ENCODE measurements at places on chromosomes 11 and 22.

DNA sequence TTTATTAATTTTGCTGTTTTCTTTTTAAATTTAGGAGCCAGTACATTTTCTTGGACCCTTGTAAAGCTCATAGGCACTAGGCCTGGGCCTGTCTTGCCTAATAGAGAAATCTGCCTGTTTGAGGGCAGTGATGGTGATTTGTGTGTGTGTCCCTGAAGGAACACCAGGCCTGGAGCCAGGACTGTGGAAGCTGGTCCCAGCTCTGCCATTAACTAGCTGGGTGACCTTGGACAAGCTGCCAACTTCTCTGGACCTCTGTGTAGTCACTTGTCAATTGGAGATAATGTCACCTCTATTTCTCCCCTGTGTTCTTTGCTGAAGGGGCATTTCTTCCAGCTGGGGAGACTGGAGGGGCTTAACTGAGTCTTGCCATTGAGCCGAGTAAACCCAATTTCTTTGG is 16.0 kb upstream of the FTH1 start:
- H3K4me3 ChIP-seq, result no peak overlapping the region
- H3K36me3 ChIP-seq, result peaks cover 10% of the 10 kb centered on the region
- no peak overlapping the region for H3K27ac ChIP-seq
- no peaks in the 10 kb centered on the region for H3K4me1 ChIP-seq

- DNase-seq, result peak; percentile 61
- H3K27me3 ChIP-seq, result no peaks in the 10 kb centered on the region
- peaks cover 71% of the 10 kb centered on the region for H3K4me1 ChIP-seq
Measured at GRCh38 chr22:36383110-36383581, 4.6 kb downstream of the MYH9 start.

GRCh38 chr11:12865863-12866595 is 143.1 kb upstream of the RASSF10 start:
- peaks cover 53% of the 10 kb centered on the region for H3K27me3 ChIP-seq
- no peaks in the 10 kb centered on the region for H3K36me3 ChIP-seq
- no peak for DNase-seq
- no peak overlapping the region for H3K27ac ChIP-seq

GRCh38 chr11:77080643-77081210 is 14.0 kb downstream of the CAPN5 start:
- no peaks in the 10 kb centered on the region for H3K36me3 ChIP-seq
- no peak for DNase-seq
- H3K27ac ChIP-seq, result no peak overlapping the region
- no peaks in the 10 kb centered on the region for H3K27me3 ChIP-seq

GRCh38 chr11:69368119-69368880 is 74.3 kb downstream of the MYEOV start:
- H3K4me3 ChIP-seq, result no peak overlapping the region
- no peak for DNase-seq
- no peaks in the 10 kb centered on the region for H3K36me3 ChIP-seq

- DNase-seq, result no peak
- H3K27ac ChIP-seq, result no peak overlapping the region
- no peaks in the 10 kb centered on the region for H3K27me3 ChIP-seq
- H3K36me3 ChIP-seq, result no peaks in the 10 kb centered on the region
- no peaks in the 10 kb centered on the region for H3K4me1 ChIP-seq
Measured at GRCh38 chr11:117759305-117759704, 37.7 kb downstream of the DSCAML1 start.

- no peak overlapping the region for H3K4me3 ChIP-seq
- no peaks in the 10 kb centered on the region for H3K27me3 ChIP-seq
- peak overlapping the region; percentile 27 for H3K27ac ChIP-seq
- peaks cover 79% of the 10 kb centered on the region for H3K4me1 ChIP-seq
- H3K36me3 ChIP-seq, result peaks cover 10% of the 10 kb centered on the region
- no peak for DNase-seq
Measured at GRCh38 chr11:96218901-96219300, 124.1 kb downstream of the MAML2 start.

DNA sequence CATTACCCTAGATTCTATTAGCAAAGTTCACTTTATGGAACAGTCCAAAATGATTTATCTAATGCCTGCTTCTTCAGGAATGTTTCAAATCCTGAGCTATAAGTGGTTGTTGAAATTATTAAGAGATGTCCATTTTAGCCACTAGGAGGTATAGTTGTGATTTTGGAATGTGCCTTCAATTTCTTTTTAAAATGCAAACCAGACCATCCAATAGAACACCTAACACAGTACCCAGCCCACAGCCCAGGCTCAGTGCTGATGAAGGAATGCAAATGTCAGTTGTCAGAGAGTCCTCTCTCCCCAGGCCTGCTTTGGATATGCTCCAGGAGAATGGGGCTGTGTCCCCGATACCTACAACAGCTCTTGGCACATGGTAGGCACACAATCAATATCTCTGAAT is 85.8 kb upstream of the E2F8 start:
- peaks cover 14% of the 10 kb centered on the region for H3K27me3 ChIP-seq
- no peaks in the 10 kb centered on the region for H3K36me3 ChIP-seq
- no peak for DNase-seq
- H3K4me3 ChIP-seq, result no peak overlapping the region

DNA sequence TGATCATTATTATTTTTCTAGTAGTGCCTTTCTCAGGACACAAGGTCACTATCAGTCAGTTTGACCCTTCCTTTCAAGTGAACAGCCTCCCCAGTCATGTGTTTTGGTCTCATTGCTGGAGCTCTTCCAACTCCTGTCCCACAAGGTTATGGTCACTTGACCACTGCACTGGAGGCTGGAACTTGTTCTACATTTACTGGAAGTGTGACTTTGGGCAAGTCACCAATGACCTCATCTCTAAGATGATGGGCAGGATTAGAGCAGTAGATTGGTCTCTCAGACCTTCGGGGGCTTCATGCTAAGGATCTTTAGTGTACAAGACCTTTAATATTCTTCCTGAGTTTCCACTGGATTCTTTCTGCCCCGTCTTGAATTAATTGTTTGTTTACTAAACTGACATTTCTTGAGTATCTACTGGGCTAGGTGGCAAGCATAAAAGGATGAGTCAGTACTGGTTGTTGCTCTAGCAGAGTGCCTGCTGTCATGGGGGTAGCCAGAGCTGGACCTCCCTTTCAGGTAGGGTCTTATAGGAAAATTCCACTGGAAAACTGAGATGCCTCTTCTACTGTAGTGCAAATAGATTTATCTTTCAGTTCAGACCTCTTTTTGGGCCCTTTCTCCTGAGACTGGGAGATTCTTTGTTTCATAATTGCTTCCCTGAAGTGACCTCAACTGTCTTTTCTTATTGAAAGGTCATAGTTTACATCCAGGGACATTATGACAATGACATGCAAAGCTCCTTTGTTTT is 106.8 kb downstream of the GRAMD1B start:
- no peak overlapping the region for H3K27ac ChIP-seq
- H3K4me1 ChIP-seq, result no peaks in the 10 kb centered on the region
- no peak overlapping the region for H3K4me3 ChIP-seq
- no peaks in the 10 kb centered on the region for H3K36me3 ChIP-seq
- no peak for DNase-seq

DNA sequence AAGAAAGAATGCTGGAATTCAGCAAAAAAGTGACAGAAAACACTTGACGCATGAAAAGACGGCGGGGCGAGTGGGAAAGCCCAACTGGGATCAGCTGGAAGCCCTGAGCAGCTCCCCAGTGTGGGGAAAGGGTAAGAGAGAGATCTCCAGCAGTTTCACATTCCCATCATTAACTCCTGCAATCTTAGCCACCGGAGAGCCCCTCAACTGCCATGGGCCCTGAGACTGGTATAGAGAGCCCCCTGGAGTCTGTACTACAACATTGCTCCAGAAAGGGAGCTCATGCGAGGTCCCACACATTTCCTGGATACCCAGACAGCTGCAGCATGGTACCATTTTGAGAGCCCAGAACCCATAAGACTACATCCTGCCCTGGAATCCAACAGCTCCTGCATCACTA is 31.1 kb downstream of the MRGPRX4 start:
- H3K4me1 ChIP-seq, result no peaks in the 10 kb centered on the region
- H3K4me3 ChIP-seq, result no peak overlapping the region

DNA sequence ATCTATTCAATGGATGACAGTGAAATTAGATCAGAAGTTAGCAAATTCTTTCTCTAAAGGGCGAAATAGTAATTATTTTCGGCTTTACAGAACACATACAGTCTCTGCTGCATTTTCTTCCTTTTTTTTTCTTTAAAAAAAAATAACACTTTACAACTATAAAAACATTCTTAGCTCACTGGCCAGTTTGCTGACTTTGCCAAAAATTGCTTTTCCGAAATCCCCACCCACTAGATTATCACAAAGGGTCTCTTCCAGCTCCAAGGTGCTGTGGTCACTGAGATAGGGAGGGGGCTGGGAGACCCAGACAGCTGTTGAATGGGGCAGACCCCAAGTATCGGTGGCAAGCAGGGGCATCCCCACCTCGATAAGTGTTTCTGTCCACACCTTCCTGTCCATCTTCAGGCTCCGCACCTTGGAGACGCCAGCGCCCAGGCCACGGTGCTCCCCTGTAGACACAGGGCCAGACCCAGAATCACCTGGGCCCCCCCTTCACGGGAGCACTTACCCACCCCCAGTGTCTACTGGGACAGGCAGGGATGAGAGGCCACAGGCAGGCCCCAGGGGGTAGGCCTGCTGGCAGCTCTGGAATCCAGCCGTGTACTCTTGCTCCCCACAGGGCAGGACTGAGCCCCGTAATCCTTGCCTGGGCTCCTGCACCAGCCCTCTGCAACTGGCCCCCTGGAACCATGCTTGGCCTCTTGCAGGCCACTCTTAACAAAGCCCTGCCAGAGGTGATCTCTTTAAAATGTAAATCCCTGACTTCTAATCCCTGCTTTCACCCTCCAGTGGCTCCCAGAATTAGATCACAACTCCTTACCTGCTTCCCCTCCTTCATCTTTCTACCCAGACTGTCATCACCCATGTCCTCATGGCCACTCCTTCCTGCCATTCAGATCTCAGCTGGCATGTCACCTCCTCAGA is 31.5 kb upstream of the PDE2A start:
- no peak overlapping the region for H3K4me3 ChIP-seq
- no peaks in the 10 kb centered on the region for H3K4me1 ChIP-seq
- no peaks in the 10 kb centered on the region for H3K27me3 ChIP-seq
- H3K27ac ChIP-seq, result peak overlapping the region; percentile 52
- no peak for DNase-seq
- H3K36me3 ChIP-seq, result peaks cover 15% of the 10 kb centered on the region

- H3K4me1 ChIP-seq, result no peaks in the 10 kb centered on the region
- H3K27ac ChIP-seq, result no peak overlapping the region
- no peak overlapping the region for H3K4me3 ChIP-seq
- H3K27me3 ChIP-seq, result peaks cover 69% of the 10 kb centered on the region
- no peaks in the 10 kb centered on the region for H3K36me3 ChIP-seq
Measured at GRCh38 chr22:48488149-48488551, 1339.5 kb downstream of the BRD1 start.

DNA sequence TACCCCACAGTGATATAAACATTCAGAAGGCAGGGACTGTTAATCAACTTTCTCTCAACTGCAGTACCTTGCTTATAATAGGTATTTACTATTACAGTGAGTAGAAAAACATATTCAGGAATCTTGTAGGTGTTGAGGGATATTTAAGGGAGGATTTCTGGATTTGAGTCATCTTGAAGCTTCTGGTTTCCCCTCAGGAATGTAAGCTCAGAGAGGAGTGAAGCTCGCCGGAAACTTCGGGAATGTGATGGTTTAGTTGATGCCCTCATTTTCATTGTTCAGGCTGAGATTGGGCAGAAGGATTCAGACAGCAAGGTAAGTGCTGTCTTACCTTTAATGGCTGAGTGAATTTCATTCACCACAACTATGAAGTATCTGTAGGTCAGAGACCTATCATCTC is 42.9 kb downstream of the CTNND1 start:
- peaks cover 9% of the 10 kb centered on the region for H3K36me3 ChIP-seq
- H3K4me3 ChIP-seq, result no peak overlapping the region
- no peaks in the 10 kb centered on the region for H3K27me3 ChIP-seq
- H3K27ac ChIP-seq, result no peak overlapping the region

DNA sequence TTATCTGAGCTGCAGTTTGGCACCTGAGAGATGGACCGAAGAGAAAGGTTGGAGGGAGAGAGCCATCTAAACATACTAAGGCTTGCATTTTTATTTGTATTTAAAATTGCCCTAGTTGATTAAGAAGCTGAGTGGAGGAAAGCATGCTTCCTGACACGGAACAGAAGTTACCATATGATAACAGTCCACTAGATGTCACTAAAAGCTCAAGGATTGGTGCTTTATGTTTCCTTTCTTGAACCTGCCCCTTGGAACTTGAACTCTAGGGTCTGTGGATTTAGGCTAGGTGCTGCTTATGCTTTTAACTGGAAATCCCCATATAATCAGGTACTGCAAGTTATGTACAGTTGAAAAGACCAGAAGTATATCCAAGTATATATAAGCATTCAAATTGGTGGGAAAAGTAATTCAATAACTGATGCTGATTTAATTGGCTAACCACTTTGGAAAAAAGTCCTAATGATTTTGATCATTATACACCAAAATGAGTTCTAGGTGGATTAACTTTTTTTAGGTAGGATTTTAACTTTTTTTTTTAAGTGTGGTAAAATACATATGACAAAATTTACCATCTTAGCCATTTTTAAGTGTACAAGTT is 9.5 kb downstream of the RBMXL2 start:
- H3K4me3 ChIP-seq, result no peak overlapping the region
- H3K27ac ChIP-seq, result no peak overlapping the region
- no peaks in the 10 kb centered on the region for H3K4me1 ChIP-seq
- no peak for DNase-seq

- no peak for DNase-seq
- no peaks in the 10 kb centered on the region for H3K36me3 ChIP-seq
- H3K27ac ChIP-seq, result no peak overlapping the region
- peaks cover 24% of the 10 kb centered on the region for H3K27me3 ChIP-seq
- H3K4me3 ChIP-seq, result no peak overlapping the region
- no peaks in the 10 kb centered on the region for H3K4me1 ChIP-seq
Measured at GRCh38 chr11:32858731-32859130, 29.0 kb downstream of the PRRG4 start.

- no peaks in the 10 kb centered on the region for H3K36me3 ChIP-seq
- no peak overlapping the region for H3K4me3 ChIP-seq
- no peak for DNase-seq
- H3K4me1 ChIP-seq, result no peaks in the 10 kb centered on the region
Measured at GRCh38 chr11:58832056-58832645, 12.4 kb downstream of the GLYATL2 start.

DNA sequence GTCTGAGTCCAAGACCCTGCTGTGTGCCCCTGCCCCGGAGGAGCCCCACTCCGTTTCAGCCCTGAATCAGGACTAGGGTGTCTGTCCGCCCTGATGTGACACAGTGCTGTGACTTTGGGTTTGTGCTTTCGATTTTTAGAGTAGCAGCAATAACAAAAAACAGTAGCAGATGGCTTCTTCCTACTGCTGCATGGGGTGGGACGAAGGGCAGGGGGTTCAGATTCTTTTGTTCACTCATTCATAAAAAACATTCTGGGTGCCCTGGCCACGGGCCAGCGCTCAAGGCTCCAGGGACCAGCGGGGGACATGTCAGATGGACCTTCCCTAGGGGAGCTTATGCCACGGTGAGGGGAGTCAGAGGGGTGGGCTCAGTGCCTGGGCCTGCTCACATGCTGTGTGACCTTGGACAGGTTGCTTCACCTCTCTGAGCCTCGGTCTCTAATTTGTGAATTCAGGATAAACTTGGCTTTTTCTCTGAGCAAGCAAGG is 24.6 kb upstream of the PRR5 start:
- H3K27ac ChIP-seq, result no peak overlapping the region
- DNase-seq, result no peak
- peaks cover 20% of the 10 kb centered on the region for H3K4me1 ChIP-seq
- no peaks in the 10 kb centered on the region for H3K27me3 ChIP-seq
- no peaks in the 10 kb centered on the region for H3K36me3 ChIP-seq
- H3K4me3 ChIP-seq, result peak overlapping the region; percentile 69

- no peaks in the 10 kb centered on the region for H3K4me1 ChIP-seq
- no peak overlapping the region for H3K27ac ChIP-seq
- H3K4me3 ChIP-seq, result no peak overlapping the region
Measured at GRCh38 chr22:25334162-25334490, 114.7 kb downstream of the CRYBB2 start.

Measured in activated naive CD8-positive, alpha-beta T cell treated with anti-CD3 and anti-CD28 coated beads for 36 hours (primary cell).